ENCODE measurements at places on chromosomes 6 and 20.
A peak's percentile ranks its signal among the peaks of the same experiment; 100 is the strongest.

DNA sequence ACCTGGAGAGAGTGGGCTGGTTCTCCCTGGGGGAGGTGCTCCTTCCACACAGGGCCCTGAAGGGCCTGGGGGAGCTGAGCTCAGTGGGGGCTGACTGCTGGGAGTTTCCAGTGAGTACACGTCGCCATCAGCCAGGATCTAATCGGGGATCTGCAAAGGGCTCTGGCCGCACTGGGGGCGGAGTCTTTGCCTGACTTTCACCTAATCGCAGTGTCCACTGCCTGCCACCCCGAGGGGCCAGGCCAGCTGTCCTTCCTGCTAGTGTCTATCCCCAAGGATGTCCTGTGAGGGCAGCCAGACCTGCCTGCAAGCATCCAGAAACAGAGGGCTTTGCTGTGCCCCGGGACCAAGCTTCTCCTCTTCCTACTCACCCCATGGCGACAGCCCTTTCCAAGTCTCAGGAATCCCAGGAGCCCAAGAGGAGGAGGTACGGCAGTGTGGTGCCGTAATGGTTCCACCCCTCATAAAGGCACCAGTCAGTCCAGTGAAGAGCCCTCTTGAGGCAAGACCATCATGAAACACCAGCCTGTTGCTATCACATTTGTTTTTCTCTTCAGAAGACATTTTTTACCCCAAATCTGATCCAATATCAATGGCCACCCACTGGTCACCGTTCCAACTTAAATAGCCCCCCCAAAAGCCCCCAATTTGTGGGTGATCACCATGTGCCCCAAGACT lies 243.1 kb upstream of the ECI2 start:
- no peak for DNase-seq

- no peak for DNase-seq
Observed at GRCh38 chr6:131356161-131356560, 216.9 kb upstream of the ARG1 start.

- no peak for DNase-seq
Observed at GRCh38 chr6:119540417-119540816, 190.9 kb upstream of the MAN1A1 start.

- no peak for DNase-seq
Observed at GRCh38 chr6:5302220-5302946, 41.1 kb downstream of the FARS2 start.

DNA sequence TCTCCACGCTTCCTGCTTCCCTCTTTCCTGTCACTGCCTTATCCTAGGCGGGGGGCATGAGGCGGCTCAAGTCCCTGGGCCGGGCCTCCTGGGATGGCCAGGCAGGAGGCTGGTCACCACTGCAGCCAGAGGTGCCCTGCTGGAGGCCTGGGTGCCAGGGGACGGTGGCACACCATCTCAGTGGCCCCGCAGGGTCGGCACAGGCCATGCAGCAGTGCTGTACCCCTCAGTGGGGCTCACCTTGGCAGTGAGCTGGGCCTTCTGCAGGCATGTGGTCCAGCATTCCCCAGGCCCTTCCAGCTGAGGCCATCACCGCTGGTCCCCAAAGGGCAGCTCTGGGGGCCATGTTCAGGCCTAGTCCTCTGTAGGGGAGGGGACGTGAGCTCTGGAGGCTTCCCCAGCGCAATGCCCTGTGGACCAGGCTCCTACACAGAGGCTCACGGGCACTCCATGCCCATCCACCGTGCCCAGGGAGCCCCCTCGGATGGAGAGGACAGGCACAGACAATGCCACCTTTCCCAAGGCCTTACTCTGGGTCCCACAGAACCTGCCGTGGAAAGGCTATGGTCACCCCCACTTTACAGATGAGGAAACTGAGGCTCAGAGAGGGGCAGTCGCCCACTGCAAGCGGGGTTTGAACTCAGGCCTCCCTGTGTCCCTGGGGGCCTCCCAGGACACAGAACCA lies 123.8 kb downstream of the TAF4 start:
- DNase-seq: no peak

GRCh38 chr6:95546148-95546547 lies 31.2 kb upstream of the MANEA start:
- DNase-seq: no peak

- peak; percentile 48 for DNase-seq
Observed at GRCh38 chr20:49595811-49596561, 28.0 kb upstream of the PTGIS start.

DNA sequence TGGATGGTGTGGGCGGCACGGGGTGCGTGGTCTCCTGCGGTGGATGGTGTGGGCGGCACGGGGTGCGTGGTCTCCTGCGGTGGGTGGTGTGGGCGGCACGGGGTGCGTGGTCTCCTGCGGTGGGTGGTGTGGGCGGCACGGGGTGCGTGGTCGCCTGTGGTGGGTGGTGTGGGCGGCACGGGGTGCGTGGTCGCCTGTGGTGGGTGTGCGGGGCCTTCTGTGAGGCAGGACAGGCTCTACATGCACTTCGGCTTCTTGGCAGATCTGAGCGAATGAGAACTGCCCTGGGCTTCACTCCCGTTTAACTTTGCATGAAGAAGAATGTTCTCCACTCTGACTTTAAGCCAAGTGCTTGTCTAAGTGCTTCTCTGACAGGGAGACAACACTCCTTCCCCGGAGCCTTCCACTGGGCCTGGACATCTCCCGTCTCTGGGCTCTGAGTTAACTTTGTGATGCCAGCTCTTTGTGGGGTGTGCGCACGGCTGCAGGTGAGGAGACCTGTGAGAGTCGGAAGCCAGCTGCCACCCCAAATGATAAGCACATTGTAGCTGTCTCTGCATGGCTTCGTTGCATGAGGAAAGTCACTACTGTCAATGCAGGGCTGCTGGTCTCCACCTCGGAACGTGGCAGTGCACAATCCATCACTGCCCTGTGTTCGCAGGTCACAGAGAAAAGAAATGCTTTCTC lies 244.8 kb downstream of the DLL1 start:
- DNase-seq: no peak

DNA sequence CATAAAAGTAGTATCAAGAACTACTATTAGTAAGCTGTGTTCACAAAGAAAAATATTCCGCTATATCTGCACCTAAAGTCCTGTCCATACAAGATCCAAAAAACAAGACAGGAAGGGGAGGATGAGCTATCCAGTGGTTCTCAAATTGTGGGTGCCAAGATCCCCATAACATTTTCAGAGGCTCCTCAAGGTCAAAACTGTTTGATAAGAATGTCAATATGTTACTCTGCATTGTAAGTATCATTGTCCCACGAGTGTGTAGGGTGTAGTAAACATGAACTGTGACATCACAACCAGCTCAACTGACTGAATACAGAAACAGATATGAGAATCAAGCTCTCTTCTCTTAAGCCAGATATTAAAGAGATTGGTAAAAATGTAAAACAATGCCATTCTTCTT lies 81.9 kb upstream of the HIVEP1 start:
- DNase-seq: no peak

DNA sequence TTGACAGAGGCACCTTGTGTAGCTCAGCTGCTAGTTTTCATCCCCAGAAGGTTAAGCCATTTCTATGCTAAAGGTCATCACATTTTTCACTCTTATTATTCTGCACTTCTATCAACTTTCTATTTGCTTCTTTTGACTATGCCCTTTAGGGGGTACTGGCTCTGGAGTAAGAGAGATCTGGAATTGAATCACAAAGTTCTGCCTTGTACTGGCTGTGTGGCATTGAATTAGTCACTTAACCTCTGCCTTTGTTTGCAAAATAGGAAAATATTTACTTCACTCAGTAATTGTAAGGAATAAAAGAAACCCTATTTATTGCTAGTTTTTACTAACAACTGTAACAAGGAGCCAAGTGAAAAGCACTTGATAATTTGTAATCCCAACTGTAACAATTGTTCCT lies 56.8 kb upstream of the MTRF1L start:
- DNase-seq: no peak

DNA sequence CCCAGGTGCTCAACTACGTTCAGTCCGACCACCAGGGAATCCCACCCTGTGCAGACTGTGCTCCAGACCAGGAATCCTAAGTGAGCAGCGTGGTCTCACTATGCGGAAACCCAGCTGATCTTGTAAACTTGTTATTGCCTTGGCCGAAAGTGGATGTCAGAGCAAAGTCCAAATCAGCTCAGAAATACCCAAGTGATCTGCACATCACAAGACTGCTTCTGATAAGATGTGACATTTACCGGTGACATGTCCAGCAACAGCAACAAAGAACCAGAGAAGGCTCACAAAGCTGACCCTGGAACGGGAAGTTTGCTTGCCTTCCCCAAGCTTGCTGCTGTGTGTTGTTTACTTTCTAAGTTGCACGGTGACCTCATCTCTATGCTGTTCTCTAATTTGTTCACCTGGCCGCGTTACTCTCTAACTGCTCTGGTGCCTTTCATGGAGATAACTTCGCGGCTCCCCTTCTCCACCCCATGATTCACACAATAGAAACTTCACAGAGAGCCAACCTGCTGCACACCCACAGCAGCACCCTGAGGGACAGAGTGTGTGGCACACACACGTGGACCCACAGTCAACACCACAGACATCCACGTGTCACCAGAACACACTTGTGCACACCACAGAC lies 1.7 kb downstream of the BNIP5 start:
- no peak for DNase-seq

- no peak for DNase-seq
Observed at GRCh38 chr6:75098709-75099108, 107.1 kb downstream of the COL12A1 start.

DNA sequence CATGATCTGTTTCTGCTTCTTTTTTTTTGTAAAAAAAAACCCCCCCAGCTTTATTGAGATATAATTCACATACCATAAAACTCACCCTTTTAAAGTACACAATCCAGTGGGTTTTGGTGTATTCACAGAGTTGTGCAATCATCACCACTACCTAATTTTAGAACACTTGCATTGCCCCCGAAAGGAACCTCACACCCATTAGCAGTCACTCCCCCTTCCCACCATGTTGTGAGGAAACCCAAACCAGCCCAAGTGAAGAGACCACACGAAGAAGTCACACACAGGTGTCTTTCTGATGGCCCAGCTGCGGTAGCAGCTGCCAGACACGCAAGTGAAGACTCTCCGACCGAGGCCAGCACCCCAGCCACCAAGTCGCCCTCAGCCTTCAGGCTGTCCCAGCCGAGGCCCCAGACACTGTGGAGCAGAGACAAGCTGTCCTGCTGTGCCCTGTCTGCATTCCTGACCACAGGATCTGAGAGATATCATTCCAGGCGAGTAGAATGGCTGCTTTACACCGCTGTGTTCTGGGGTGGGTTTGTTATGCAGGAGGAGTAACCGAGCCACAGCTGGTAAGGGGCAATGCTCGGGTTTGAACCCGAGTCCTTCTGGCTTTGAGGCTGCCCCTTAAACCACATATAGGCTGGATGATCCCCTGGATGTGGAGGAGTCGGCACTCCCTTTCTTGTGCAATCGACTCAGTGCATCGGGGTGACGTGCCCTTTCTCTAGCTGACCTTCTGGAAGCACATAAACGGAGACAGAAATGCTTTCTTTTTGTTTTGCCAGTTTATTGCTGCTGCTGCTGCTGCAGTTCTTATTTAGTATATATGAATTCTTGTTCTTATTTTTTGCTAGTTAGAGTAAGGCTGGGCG lies 59.1 kb upstream of the PTPN1 start:
- no peak for DNase-seq

GRCh38 chr20:48026981-48027592 lies 241.8 kb upstream of the SULF2 start:
- no peak for DNase-seq

DNA sequence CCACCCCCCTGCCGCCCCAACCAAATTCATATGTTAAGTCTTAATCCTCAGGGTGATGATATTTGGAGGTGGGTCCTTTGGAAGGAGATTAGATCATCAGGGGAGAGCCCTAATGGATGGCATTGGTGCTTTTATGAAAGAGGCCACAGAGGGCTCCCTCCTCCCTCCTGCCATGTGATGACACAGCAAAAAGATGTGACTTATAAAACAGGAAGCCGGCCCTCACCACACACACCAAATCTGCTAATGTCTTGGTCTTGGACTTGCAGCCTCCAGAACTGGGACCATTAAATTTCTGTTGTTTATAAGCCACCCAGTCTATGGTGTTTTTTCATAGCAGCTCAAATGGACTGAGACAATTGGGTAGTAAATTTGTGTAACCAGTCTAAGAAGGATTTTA lies 176.3 kb downstream of the ADGRG6 start:
- DNase-seq: no peak

GRCh38 chr20:62239278-62239879 lies 1.1 kb downstream of the OSBPL2 start:
- no peak for DNase-seq

- no peak for DNase-seq
Observed at GRCh38 chr6:121748376-121748775, 312.9 kb downstream of the GJA1 start.

GRCh38 chr20:20463933-20464374 lies 96.0 kb downstream of the INSM1 start:
- no peak for DNase-seq

DNA sequence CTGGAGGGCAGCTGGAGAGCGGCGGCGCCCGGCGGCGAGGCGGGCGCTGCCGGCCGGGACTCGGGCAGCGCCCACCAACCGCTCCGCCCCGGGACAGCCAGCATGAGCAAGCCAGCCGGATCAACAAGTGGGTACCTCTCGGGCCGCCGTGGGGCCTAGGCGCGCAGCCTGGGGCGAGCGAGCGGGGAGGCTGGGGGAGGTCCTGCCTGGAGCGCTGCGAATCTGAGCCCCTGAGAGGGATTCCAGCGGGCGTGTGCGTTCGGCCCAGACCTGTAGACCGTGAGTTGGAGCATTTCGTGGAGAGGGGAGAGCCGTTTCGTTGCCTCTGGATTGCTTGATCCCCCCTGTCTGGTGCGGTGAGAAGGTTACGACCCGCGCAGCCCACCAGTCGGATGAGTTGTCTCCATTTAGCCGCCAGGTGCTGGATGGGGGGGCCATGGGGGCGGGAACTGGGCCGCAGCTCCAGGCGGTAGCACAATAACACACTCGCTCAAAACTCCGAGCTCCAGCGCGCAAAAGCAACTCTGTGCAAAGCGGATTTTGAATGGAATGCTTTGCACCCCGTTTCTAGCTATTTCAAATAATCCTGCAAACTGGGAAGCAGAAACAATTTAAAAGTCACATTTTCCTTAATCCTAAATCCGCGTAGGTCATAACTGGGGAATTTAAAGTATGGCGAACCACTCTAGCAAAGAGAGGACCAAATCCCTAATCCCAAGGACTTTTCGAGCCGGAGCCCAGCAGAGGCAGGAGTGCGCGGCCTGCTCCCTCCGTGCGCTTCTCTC lies 1.0 kb downstream of the NR2E1 start:
- DNase-seq: no peak

- no peak for DNase-seq
Observed at GRCh38 chr6:134105940-134106339, 53.5 kb upstream of the SLC2A12 start.

- no peak for DNase-seq
Observed at GRCh38 chr6:2111162-2111677, 134.2 kb downstream of the GMDS start.

DNA sequence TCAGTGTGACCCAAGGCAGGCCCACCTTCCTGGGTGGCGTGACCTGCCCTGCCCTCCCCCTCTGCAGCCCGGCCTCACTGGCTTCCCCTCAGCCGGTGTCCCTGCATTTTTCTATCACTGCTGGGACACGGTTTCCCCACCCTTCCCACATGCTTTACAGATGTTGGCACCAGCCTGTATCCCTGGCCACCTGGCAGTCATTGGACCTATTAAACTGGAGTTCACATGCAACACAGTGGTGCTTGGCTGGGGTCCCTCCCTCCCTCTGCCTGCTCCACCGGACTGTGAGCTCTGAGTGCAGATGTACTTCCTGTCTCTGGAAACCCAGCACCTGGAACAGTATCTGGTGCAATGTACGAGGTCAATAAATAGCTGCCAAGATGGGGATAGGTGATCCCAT lies 25.5 kb upstream of the STX16 start:
- DNase-seq: no peak

Data from activated CD4-positive, alpha-beta T cell treated with anti-CD3 and anti-CD28 coated beads, Interleukin-2, amount 50 U/mL, for 24 hours (primary cell).